Placental pericyte (primary cell): ENCODE measurements at places on chromosomes 11 and 22. TPM values are rescaled to one million over a fixed set of nuclear protein-coding genes. Genes with fewer than 3 reads are reported as not detected.

CDC42BPG gene
- 0.14 and 0.22 TPM in 2 replicates for total RNA-seq

FXYD6 gene
- not detected in 2 replicates for total RNA-seq

SAA4 gene
- not detected in 2 replicates for total RNA-seq

OR52I1 gene
- total RNA-seq, result not detected in 2 replicates

MMP27 gene
- total RNA-seq, result not detected in 2 replicates

MS4A3 gene
- not detected in 2 replicates for total RNA-seq

ZP1 gene
- total RNA-seq, result 0.14 TPM in 1 of 2 replicates, not detected in the other

MS4A12 gene
- total RNA-seq, result not detected in 2 replicates

P2RY2 gene
- 0.22 and 0.57 TPM in 2 replicates for total RNA-seq

TPH1 gene
- total RNA-seq, result under 0.01 and 0.14 TPM in 2 replicates

FGF4 gene
- total RNA-seq, result not detected in 2 replicates

MMP11 gene
- 32.8 and 35.7 TPM in 2 replicates for total RNA-seq

OR51B2 gene
- not detected in 2 replicates for total RNA-seq

CHST1 gene
- total RNA-seq, result 1.8 and 2.3 TPM in 2 replicates

NCAM1 gene
- total RNA-seq, result 0.66 and 4.6 TPM in 2 replicates

IGF2 gene
- 3.9 and 60.7 TPM in 2 replicates for total RNA-seq

NXPE1 gene
- not detected in 2 replicates for total RNA-seq

KRTAP5-8 gene
- total RNA-seq, result not detected in 2 replicates

SYT12 gene
- under 0.01 and 2.0 TPM in 2 replicates for total RNA-seq

SLC7A4 gene
- total RNA-seq, result 0.14 and 3.1 TPM in 2 replicates

OR10A2 gene
- not detected in 2 replicates for total RNA-seq
